Activated CD4-positive, alpha-beta T cell treated with anti-CD3 and anti-CD28 coated beads for 1 hour (primary cell): ENCODE measurements at places on chromosomes 3 and 15.

DNA sequence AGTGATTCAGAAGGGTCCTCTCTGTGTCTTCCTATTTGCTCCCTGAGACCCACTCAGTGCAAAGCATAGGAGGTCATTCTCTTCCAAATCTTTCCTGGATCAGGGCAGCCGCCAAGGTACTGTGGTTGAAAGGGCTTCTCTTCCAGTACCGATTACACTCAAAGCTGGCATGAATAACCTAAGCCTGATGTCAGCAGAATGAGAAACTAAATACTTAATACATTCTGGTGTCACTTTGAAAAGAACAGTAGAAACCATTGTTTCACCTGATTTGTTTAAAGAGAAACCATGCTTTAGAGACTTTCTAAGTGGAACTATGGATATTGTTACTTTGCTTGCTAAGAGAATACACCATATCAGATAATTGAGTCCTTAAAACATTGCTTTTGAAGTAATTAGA lies 50.2 kb downstream of the PDHB start:
- no peak for DNase-seq

GRCh38 chr15:60204131-60204885 lies 193.5 kb downstream of the ANXA2 start:
- DNase-seq: no peak

DNA sequence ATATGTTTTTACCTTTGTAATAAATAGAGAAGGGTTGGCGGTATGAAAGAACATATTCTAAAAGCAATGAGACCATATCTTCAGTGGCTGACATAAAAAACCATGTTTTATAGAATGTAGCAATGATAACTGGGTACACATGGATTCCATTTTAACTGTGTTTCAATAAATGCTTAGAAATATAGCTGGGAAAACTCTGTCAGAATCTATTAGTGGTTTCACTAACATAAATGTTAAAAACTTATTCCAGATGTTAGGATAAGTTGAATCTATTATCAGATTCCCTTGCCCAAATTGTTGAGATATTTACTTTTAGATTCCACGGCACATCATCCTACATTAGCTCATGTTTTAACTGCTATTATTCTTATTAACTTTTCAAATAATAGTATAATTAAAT lies 772.2 kb upstream of the ALCAM start:
- no peak for DNase-seq

- DNase-seq: no peak
Measured at GRCh38 chr3:5465183-5465582, 277.7 kb downstream of the EDEM1 start.

GRCh38 chr3:107796791-107797190 lies 274.0 kb downstream of the BBX start:
- DNase-seq: no peak

DNA sequence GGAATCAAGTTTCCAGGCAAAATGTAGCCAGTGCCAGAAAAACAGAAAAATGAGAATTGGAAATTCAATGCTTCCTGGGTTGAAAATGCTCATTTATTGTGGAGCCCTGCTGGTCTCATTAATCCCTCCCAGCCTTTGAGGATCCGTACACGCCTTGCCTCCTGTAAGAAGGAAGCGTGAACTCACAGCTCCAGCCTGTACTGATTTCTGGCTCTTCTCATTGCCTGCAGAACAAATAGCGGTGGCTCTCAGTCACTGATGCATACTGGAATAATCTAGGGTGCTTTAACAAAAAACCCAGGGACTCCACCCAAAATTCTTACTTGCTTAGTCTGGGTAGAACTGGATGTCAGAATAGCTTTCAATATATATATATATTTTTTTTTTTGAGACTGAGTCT lies 29.3 kb upstream of the SLC24A5 start:
- no peak for DNase-seq

DNA sequence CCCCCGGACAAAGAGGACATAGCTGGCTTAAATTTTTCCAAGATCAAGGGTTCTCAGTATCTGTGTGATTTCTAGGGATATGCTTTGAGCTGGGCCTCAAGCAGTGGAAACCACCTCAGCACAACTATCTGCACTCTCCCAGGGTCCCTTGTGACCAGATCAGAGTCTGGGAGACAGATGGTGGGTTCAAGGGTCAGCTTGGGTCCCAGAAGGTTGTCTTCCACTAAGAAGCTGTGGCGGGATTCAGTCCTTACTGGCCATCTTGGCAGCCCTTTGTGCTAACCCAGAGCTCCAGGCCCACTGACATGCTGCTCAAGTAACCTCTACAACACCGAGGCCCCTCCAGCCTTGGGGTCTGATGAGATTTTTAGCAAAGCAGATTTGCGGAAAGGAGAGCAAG lies 2.7 kb downstream of the INSYN1 start:
- DNase-seq: no peak

DNA sequence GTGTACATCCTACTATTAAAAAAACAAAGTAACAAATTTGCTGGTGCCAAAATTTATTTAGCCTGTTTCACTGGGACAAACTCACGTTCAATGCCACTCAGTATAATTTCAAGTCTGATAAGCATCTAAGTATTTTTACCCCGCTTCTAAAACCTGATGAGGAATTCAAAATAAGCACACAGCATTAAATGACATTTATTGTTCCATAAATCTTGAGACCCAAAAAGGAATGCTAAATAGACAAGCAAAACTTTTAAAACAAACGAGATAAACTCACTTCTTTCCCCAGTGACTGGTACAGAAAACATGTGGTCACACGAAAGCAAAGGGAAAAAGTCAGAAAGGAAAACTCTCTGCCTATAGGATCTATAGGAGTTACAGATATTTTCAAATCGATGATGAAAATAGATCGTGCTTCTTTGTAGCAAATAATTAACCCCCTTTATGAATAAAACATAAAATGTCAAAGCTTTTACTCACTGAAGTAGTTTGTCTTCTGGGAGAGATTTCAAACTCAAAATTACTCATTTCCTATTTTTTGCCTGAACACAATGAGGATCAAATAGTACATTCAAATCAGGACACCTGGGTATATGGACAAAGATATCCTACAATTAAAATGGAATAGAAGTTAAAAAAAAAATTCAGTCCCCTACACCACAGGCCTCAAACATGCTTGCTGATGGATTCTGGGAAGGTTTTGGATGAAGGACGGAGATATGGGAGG lies 51.7 kb downstream of the UBP1 start:
- DNase-seq: no peak

DNA sequence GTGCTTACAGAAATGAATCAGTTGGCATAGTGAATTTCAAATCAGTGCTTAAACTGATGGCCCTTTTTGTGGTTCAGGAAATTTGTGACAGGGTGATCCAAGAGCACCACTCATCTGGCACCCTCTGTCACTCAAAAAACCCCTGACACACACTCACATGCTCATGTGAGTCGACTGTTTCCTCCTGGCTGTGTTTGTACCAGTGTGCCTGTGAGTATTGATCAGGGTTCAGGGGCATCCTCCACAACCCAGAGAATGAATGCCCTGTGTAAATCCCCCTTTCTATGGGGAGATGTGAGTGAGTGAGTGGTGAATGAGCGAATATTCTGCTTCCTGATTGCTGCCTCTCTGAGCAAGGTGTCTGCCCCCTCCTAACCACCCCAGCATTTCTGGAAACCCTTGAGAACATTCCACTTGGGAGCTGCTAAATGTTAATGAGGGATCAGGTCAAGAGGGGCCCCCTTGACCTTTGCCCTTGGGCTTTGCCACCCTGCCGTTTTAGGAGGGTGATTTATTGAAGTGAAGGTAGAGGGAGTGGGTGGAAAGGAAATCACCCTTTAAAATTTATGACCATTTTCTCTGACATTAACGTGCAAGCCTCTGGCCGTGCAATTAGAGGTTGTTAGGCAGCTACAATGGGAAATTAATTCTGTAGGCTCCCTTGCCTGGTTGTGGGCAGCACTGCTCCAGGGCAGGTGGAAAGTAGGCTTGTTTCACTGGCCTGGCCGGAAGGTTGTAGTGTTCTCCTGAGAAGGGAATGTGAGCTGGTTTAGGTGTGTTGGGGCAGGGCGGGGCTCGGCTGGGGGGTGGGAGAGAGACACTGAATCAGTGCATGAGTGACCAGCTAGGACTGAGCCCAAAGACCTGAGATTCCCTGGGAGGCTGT lies 87.2 kb downstream of the SLCO3A1 start:
- no peak for DNase-seq

DNA sequence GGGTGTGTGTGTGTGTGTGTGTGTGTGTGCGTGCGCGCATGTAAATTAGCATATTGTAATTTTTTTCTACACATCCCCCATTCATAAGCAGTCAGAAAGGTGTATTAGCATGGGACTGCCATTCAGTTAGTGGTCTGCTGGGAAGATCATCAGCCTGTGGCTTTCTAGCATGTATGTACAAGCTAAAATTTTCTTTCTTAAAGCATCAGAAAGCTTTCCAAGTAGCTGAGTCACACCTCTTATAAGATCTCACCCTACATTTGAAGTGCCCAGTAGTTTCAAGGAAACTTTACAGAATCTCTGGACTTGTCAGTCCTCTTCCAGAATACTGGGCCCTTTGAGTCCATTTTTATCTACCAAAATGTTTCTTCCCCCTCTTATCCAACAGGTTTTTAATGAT lies 411.4 kb upstream of the TPRG1 start:
- no peak for DNase-seq

DNA sequence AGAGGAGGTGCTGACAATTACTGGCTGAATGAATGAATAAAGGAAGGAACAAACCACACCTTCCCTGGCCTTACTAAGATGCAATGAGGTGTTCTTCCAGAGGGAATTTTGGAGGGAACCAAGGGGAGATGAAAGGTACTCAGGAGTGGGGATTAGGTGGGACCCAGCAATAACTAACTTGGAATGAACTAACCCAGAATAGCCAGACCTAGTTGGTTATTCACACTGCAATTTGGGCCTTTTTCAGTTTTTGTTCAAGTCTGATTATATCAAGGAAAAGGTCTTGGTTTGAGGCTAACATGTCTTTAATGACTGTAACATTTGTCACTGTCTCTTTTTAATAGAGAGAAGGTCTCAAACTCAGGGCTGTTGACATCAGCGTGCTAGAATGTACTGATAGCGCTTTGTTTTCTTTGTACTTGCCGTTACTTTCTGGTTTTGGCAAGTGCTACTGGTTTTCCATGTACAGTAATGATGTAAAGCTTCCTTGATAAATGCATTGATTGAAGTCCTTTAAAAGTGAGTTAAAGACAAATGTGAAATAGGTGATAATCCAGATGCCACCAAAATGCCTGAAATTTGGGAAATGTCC lies 3.2 kb upstream of the PLXND1 start:
- DNase-seq: no peak

GRCh38 chr3:53089511-53089910 lies 40.7 kb downstream of the RFT1 start:
- DNase-seq: no peak

DNA sequence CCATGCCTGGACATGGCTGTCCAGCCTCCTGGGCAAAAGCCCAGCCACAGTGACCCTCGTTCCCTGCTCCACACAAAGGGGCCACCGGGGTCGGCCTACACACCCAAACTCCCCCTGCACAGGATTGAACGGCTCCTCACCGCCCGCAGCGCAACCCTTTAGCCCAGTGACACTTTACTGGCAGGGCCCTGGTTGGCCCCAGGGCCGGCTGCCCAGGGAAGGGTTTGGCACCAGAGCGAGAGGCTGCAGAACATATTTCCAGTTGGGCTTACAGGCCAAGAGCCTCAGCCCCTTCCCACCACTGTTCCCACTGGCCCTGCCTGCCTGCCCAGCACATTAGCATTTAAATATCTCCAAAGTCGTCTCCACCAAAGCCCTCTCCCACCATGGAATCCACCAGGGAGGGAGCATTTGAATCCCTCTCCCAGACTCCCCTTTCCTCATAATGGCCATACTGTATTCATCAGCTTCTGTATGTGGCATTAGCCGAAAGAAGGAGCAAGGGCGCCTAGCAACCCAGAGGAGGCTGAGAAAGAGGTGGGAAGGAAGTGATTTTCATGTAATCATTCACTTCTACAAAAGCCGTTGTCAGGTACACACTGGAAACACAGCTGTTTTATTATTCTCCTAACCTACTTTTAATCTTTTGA lies 85.4 kb downstream of the SLC6A11 start:
- no peak for DNase-seq

GRCh38 chr15:82105451-82106215 lies 59.8 kb upstream of the MEX3B start:
- DNase-seq: no peak

- no peak for DNase-seq
Measured at GRCh38 chr15:28986108-28986507, 100.3 kb downstream of the APBA2 start.

GRCh38 chr3:167882057-167882667 lies 146.6 kb downstream of the SERPINI1 start:
- DNase-seq: no peak

GRCh38 chr3:182491577-182491976 lies 301.7 kb upstream of the ATP11B start:
- DNase-seq: no peak

DNA sequence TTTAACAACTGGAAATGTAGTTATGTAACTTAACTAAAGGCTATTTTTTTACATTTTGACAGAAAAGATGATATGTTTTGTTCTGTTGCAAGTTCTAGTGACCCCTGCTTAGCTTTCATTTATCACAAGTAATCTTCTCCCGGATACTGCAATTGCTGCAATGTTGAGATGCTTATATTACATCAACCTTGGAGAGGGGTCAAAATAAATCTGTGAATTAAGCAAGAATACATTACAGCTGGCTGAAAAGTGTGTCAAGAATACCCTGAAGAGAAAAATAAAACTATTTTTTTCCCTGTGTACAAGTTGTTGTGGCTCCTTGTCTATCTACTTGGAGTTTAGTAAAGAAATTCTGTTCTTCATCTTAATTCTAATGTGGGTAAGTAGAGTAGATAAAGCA lies 232.1 kb upstream of the GOLIM4 start:
- no peak for DNase-seq

DNA sequence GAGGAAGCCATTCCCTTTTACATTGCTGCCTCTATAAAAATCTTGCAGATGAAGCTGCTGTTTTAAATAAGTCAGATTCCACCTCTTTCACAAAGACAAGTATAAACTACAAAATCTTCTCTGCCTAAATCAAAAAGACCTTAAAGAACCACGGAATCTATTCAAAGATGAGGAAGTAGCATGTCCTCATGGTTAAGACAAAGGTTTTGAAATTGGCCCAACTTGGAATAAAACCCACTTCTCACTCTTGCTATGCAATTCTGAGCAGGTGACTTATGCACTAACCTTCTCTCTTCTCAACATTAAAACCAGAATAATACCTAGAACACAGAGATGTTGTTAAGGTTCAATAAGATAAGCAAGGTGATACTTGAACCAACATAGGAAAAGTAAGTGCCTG lies 97.6 kb downstream of the FOXP1 start:
- no peak for DNase-seq

- no peak for DNase-seq
Measured at GRCh38 chr15:64960153-64960552, 29.6 kb downstream of the SPG21 start.
